ENCODE measurements at places on chromosomes 7 and 10.

DNA sequence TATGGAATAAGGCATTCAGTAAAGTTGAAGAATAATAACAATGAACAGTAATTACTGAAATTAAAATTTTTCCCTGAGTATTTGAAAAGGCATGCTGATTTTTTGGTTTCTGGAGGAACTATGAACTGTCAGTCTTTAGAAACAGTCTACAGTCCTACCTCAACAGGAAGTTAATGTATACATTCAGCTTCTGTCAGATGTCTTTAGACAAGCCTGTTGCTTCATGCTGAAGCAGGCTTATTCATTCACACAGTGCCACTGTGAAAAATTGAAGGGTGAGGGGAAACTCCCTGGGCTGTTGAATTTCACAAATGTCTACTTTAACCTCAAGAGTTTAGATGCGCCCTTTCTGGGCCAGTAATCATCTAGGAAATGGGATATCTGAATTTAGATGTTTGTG, 3.5 kb downstream of the NRF1 start:
- no peak for DNase-seq

DNA sequence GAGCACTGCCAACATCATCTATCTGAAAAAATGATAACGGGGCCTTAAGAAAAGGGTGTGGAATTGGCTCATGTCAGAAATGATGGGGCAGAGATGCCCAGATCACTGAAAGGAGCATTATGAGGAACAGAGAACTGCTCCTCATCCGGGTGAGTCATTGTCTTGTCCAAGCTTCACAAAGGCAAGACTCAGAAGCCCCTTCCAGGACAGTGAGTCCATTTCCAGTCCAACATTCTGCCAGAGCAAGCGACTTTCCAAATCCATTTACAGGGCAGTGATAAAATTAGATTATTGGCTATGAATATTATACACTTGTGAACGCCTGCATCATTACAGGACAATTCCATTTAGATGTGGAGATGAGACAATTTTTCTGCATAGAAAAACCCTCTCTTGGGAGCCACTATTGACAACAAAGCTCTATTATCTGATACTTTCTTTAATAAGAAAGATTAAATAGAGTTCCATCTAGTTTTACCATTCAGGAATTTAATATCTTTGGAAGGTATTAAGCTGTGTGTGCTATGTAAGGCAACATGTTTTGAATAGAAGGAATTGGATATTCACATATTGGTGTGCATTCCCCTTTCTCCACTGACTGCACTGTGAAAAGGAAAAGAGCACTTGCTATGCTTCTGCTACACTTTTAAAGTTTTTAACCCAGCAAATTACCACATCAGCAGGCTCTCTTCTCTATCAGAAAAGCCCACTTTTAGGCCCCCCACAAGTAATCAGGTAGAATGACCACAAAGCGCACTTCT, 159.6 kb downstream of the NRP1 start:
- DNase-seq: no peak

- DNase-seq: peak; percentile 93
Observed at GRCh38 chr10:13717936-13718772, 131.4 kb downstream of the PRPF18 start.

GRCh38 chr10:60172363-60172990, 217.2 kb downstream of the ANK3 start:
- no peak for DNase-seq

DNA sequence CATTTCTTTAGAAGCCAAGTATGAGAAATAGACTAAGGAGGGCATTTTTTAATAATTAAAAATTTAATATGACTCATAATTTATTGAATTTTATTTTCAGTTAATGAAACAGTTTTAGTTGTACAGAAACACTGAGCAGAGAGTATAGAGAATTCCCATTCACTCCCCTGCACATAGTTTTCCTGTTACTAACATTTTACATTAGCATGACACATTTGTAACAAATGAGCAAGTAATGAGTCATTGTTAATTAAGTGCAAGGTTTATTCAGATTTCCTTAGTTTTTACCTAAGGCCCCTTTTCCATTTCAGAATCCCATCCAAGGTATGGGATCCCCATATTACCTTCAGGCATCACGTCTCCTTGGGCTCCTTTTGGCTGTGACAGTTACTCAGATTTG, 271.5 kb upstream of the FZD8 start:
- no peak for DNase-seq

DNA sequence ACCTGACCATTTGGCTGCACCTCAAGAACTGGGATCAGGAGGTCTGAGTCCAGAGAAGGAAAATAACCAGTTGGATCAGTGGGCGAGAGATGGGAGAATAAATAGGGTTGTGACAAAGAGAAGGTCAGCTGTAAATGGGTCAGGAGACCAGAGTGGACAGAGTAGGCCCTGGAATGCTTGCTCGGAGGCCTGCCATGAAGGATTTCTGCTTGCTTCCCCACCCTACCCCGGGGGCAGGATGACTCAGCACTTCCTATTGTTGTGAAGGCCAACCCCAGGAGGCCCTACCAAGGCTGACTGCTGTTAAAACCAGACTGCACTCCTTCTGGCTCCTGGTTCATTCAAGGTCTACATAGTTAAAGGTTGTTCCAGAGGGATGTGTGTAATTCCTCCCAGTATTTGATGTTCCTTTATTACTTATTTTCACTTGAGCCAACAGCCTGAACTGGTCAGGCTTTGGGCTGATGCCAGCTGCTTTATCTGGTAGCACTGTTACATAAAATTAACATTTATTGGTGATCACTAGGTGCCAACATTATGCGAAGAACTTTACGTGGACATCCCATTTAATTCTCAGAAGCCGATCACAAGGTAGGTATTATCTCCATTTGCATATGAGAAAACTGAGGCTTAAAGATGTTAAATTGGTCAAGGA, 27.3 kb upstream of the IFRD1 start:
- peak; percentile 85 for DNase-seq

- no peak for DNase-seq
Observed at GRCh38 chr7:51000956-51001355, 218.3 kb upstream of the GRB10 start.

- no peak for DNase-seq
Observed at GRCh38 chr7:15309872-15310271, 251.9 kb downstream of the AGMO start.

GRCh38 chr7:157430721-157431120, 93.9 kb downstream of the DNAJB6 start:
- DNase-seq: no peak

- no peak for DNase-seq
Observed at GRCh38 chr7:155953501-155953778, 141.2 kb upstream of the SHH start.

GRCh38 chr10:16902606-16903005, 85.4 kb upstream of the RSU1 start:
- no peak for DNase-seq

- peak; percentile 56 for DNase-seq
Observed at GRCh38 chr10:63236113-63236935, 103.2 kb downstream of the NRBF2 start.

- no peak for DNase-seq
Observed at GRCh38 chr10:45040921-45041542, 40.3 kb downstream of the ZNF22 start.

DNA sequence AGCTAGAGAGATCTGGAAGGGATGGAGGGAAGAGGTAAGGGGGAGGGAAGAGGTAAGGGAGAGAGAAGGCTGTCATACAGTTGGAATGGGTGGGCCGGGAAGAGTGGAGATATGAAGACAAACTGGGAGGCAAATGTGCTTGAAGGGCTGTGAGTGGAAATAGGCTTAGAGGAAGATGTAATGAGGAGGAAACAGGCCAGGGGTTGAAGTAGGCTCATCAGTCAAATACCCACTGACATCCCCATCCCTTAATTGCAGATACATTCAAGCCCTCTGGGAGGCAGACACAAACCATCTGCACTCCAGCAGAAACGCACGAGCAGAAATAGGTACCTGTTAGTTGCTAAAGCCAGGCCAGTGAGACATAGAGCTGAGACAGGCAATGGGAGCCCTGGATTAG, 2.1 kb downstream of the SYNPO2L start:
- DNase-seq: no peak

- no peak for DNase-seq
Observed at GRCh38 chr7:17617380-17617779, 318.9 kb downstream of the AHR start.

GRCh38 chr7:34081935-34082334, 176.6 kb downstream of the BMPER start:
- no peak for DNase-seq

GRCh38 chr7:137992550-137993394, 9.1 kb downstream of the CREB3L2 start:
- no peak for DNase-seq

- DNase-seq: no peak
Observed at GRCh38 chr10:45553155-45553554, 119.4 kb downstream of the ZFAND4 start.

GRCh38 chr7:3517344-3517743, 216.3 kb downstream of the SDK1 start:
- DNase-seq: no peak

DNA sequence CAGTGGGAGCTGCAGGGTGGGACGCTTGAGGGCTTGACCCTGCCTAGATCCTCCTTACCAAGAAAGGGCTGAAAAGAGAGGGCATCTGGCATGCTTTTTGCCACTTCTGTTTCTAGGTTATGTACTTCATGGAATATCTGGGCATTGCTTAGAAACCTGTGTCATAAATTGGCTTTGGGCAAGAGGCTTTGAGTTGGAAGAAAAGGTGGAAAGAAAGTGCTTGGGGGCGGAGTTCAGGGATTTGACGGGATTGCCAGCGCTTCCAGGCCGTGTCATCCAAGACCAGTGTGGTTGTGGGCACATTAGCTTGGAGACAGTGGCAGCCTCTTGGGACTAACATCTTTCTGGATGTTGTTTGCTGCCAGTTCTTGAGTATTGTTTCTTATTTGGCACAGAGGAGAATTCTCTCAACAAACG, 825 bp downstream of the ZNF862 start:
- DNase-seq: no peak

DNA sequence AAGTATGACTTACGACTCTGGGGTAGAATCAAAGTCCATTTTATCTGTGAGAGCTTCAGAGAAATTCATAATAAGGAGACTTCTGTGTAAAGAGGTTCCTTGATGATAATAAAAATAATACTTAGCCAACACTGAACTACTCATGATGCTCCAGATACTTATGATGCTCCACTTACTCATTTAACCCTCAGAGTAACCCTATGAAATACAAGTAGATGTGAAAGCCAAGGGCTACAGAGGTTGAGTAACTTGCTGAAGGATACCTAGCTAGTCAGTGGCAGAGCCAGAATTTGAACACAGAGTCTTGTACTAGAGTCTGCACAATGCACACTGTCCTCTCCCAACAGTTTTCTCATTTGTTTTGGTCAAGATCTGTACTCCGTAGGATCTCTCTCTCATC, 89.5 kb downstream of the HECW1 start:
- DNase-seq: no peak

GRCh38 chr10:93687737-93688136, 14.7 kb downstream of the FRA10AC1 start:
- no peak for DNase-seq

DNA sequence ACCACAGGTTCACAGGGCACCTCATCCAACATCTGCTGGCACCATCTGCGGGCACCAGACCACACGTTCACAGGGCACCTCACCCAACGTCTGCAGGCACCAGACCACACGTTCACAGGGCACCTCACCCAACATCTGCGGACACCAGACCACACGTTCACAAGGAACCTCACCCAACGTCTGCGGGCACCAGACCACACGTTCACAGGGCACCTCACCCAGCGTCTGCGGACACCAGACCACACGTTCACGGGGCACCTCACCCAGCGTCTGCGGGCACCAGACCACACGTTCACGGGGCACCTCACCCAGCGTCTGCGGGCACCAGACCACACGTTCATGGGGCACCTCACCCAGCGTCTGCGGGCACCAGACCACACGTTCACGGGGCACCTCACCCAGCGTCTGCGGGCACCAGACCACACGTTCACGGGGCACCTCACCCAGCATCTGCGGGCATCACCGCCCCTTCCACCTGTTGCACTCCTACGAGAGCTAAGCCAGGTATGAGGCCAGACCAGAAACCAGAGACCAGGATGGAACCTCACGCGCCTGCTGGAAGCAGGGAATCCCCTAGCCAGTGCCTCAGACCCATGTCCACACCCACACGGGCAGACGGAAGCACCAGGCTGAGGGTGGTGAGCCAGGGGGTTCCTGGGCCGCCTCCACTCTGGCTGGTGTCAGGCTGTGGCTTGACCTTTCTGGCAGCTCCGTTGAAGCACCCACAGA, 182.8 kb downstream of the MAD1L1 start:
- no peak for DNase-seq

GRCh38 chr7:44311561-44312495, 13.6 kb downstream of the CAMK2B start:
- DNase-seq: no peak

- no peak for DNase-seq
Observed at GRCh38 chr7:104943502-104944343, 70.3 kb upstream of the KMT2E start.

Data from smooth muscle cell of the brain vasculature (primary cell).